ENCODE measurements at places on chromosomes 16 and 17.

- DNase-seq = peak; percentile 36
Observed at GRCh38 chr17:15291674-15292361, 26.7 kb upstream of the PMP22 start.

- DNase-seq = peak; percentile 31
Observed at GRCh38 chr16:80804526-80805383, at the start of gene CDYL2. Gene CDYL2 (minus strand): TSS chr16:80804598. CDS start chr16:80804173, 425 bp downstream.

DNA sequence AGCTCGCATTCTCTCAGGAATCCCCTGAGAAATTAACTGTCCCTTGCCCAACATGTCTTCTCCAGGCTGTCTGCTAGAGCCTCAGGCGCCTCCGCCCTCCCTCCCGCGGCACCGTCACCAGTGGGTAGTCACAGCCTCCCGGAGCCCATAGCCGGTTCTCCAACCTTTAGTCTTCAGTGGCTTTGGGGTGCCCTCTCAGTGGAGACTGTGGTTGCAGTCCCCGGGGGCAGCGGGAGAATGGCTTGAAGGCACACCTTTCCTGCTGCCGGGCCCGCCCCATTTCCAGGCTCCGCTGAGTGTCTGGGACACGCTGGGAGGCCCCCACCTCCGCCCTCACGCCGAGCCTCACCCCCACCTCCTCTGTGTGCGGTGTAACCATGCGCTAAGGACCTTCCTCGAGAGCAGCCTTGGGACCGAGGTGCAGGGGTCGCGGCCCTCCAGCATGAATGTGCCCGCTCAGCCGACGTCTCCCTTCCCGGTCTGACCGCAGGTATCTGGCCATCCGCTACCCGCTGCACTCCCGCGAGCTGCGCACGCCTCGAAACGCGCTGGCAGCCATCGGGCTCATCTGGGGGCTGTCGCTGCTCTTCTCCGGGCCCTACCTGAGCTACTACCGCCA, 1.7 kb downstream of the GALR2 start:
- no peak for DNase-seq

DNA sequence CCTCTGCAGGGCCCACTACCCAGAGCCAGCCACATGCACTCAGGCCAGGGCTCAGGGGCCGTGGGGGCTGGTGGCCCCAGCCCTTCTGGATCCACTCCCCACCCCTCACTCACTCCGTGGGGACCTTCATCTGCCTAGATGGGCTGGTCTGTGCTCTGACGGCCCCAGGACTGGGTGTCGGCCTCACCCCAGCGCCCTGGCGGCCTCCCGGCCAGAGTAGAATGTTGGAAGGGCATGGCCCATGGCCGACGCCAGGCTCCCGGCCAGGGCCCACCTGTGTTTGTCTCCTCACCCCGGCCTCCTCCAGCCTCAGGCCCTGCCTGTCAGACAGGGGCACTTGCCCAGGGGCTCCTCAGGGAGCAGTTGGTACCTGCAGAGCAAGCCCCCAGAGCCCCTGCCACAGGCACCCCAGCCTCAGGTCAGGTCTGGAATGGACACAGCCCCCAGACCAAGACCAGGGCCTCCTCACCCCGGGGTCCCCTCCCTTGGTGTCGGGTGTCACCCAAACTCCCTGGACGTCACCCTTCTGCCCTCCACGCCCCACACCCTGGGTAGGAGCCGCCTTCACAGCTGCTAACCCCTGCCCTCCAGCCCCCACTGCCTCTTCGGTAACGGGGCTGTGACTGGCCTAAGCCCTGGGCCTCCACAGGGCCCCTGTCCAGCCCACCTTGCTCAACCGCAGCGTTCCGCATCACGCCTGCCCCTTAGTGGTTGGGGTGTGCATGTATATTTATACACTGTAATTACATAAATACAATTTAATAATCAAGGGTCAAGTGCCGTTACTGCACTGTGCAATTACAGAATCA, 3.0 kb upstream of the CDH15 start:
- DNase-seq = peak; percentile 13

DNA sequence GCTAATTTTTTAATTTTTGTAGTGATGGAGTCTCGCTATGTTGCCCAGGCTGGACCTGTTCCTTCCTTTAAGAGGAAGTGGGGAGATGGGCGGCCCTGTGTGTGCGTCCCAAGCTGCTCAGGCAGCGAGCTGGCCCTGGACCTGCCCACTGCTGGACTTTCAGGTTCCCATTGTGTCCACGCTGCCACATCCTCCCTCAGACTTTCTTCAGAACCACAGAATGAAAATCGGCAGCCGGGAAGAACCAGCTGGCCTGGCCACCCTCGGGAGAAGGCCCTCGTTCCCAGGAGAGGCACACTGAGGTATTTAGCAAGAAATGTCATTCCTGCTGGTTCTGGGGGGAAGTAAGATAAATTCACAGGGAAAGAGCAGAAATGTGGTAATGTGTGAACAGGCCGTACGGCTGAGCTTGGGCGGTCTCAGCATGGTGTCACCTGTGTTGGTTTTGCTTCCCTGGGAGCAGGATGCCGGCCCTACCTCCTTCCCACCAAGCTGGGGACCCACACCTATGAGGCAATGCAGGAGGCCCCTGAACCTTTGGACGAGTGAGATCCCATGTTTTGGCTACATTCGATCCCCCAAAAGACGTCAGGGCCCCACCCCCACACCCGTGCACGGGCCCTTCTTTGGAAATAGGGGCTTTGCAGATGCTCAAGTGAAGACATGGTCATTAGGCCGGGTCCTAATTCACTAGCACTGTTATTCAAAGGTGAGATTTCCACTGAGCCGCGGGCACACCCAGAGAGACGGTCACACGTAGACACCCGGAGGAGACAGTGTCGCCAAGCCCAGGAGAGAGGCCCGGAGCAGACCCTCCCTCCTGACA, 35.9 kb upstream of the ZNF469 start:
- no peak for DNase-seq

GRCh38 chr16:84795329-84796053, 24.3 kb upstream of the CRISPLD2 start:
- DNase-seq = peak; percentile 99

DNA sequence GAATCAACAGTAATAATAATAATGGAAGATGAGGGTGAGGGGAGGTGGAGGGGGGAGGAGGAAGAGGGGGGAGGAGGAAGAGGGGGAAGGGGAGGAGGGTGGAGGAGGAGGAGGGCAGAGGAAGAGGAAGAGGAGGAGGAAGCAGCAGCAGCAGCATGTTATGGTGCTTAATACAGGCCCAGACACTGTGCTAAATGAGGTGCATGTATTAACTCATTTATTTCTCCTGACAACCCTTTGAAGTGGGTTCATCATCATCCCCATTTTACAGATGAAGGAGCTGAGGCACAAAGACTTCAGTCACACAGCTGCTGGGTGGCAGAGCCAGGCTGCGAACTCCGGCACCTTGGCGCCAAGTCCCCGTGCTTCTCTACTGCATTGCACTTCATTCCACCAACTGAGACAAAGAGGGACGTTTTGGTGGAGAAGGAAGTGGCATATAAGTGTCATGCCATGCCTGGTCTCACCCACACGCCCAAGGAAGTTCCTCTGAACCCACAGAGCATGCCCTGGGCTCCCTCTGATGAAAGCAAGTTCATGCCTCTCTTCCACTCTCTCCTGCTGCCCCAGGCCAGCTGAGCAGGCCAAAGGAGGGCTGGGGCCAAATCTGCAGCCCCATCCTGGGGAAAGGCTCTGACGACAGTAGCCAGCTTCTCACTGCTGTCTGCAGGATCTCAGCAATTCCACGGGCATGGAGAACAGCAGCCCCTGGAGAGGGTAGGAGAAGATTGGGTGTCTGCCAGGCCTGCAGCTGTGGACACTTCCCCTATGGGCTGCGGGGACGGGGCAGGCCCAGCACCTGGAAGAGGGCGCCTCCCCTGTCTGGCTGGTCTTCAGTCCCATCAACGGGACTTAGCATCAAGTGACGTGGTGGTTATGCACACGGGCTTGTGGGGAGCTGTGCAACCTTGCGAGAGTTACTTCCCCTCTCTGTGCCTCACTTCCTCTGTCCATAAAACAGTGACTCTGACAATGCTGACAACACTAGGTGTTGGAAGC, 21.8 kb downstream of the XYLT1 start:
- no peak for DNase-seq

DNA sequence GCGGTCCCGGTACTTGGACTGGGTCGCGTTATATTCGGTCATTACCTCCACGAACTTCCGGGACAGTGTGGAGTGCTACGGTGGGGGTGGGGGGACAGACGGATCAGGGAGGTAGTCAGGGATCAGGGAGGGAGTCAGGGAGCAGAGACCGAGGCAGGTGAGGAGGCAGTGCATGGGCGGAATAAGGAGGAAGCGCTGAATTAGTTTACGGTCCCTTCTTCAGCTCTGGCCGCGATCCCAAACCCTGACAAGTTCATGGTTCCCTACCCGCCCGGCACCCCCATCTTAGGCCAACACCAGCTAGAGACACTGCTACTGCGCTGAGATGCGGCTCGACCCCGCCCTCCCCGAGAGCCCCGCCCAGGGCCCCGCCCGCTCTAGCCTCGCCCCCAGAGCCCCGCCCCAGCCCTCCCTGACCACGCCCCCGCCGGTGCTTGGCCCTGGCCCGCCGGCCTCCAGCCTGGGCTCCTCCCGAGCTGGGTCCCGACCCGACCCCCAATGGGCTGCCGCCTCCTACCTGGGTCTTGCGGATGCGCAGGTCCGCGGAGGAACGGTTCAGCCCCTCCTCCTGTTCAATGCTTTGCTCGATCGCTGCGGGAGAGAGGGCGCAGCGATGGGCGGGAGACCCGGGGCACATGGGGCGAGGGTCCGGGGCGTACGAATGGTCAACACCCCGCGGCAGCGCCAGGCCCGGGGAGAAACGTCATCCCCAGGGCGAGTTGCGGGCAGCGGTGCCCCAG, 12.1 kb downstream of the HSD3B7 start:
- DNase-seq = peak; percentile 55

DNA sequence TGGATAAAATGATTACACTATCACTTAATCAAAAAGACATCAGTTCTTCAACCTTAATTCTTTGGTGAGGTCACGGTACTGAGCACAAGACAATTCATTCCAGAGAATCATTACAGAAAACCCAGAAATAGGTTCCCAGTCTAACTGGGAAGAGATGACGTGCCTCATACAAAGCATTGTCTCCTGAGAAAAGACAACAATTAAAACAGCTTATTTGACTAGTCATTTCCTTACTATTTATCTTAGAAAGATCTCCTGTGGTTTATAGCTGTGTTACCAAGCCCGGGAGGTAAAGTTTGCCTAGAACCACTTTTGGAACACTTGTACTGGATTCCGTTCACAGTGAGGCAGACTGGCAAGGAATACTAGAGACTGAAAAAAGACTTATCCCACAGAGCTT, 5.1 kb downstream of the PHF12 start:
- peak; percentile 80 for DNase-seq

Data from fibroblast of pulmonary artery (primary cell).